ENCODE measurements at places on chromosomes 1 and 21.

GRCh38 chr1:9910423-9911178, 532 bp upstream of the CTNNBIP1 start:
- H3K27me3 ChIP-seq: no peaks in the 10 kb centered on the region
- H3K36me3 ChIP-seq: no peaks in the 10 kb centered on the region
- DNase-seq: peak; percentile 100

- no peak overlapping the region for H3K27ac ChIP-seq
- no peak for DNase-seq
- H3K4me3 ChIP-seq: no peak overlapping the region
- H3K36me3 ChIP-seq: no peaks in the 10 kb centered on the region
- no peaks in the 10 kb centered on the region for H3K27me3 ChIP-seq
- H3K4me1 ChIP-seq: no peaks in the 10 kb centered on the region
Measured at GRCh38 chr1:160743266-160743665, 4.2 kb downstream of the SLAMF7 start.

DNA sequence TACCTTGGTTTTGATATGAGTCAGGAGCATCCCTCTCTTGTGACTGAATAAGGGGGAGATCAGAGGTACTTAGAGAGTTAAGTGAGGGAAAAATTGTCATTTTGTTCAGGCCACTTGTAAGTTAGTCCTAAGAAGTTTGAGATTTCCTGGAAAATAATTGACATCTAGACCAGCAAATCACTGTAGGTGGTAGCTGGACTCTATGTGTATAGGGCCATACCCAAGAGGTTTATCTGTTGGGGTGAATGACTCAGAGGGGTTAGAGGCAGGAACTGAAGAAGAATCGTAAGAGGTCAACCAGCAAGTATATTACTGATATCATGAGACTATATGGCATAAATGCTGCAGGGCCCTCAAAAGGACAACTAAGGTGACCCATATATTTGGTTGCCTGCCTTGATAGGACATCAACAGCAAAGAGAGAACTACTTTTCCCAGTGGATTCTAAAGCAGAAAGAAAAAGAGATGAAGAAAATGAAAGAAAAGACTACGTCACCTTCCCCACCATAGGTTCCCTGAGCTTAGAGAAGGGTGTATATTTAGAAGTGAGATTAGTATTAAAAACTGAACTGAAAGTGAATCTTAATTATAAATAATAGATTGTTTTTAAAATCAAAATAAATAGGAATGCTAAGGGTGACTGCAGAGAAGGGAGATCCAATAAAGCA, 8.0 kb upstream of the RNPC3 start:
- no peaks in the 10 kb centered on the region for H3K36me3 ChIP-seq
- H3K27me3 ChIP-seq: no peaks in the 10 kb centered on the region
- H3K4me1 ChIP-seq: peaks cover 19% of the 10 kb centered on the region
- no peak overlapping the region for H3K4me3 ChIP-seq
- no peak overlapping the region for H3K27ac ChIP-seq

- no peaks in the 10 kb centered on the region for H3K36me3 ChIP-seq
- H3K27ac ChIP-seq: peak overlapping the region; percentile 46
- H3K4me3 ChIP-seq: no peak overlapping the region
- H3K4me1 ChIP-seq: 0 out of 2 replicates have a peak, but pooled peaks cover 8% of the 10 kb centered on the region
- no peaks in the 10 kb centered on the region for H3K27me3 ChIP-seq
Measured at GRCh38 chr1:84117868-84118267, 26.2 kb upstream of the PRKACB start.
